ENCODE measurements at places on chromosomes 4 and X. TPM values are rescaled to one million over a fixed set of nuclear protein-coding genes. Genes with fewer than 3 reads are reported as not detected.

GRCh38 chr4:116058129-116058528 lies 944.7 kb upstream of the NDST4 start:
- H3K4me1 ChIP-seq = no peaks in the 10 kb centered on the region
- no peaks in the 10 kb centered on the region for H3K27me3 ChIP-seq
- no peak overlapping the region for H3K4me3 ChIP-seq

- no peaks in the 10 kb centered on the region for H3K36me3 ChIP-seq
- H3K4me3 ChIP-seq = no peak overlapping the region
Measured at GRCh38 chrX:115895678-115896329, 274.7 kb upstream of the AGTR2 start.

DIPK2B gene
- total RNA-seq = 5.7 TPM

DNA sequence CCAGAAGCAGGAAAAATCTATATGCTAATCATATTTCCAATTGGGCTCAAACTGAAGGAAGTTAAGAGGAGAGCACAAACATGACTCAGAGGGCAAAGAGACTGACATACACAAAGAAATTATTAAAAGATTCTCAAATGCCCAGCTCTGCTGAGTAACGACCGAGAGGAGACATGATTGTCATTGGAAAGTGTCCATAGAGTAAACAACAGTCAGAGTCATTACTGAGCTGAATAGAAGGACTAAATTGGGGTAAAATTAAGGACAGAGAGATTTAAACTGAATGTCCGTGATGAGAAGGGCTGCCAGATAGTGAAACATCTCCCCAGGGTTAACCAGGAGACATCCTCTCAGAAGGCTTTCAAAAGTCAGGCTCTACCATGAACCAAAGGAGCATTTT lies 111.2 kb upstream of the GALNT7 start:
- no peaks in the 10 kb centered on the region for H3K36me3 ChIP-seq
- no peak for DNase-seq
- H3K4me1 ChIP-seq = no peaks in the 10 kb centered on the region
- H3K27ac ChIP-seq = no peak overlapping the region
- no peaks in the 10 kb centered on the region for H3K27me3 ChIP-seq

PAGE4 gene
- total RNA-seq = not detected

RHOH gene
- total RNA-seq = 1.4 TPM

TLR10 gene
- 0.27 TPM for total RNA-seq

DNA sequence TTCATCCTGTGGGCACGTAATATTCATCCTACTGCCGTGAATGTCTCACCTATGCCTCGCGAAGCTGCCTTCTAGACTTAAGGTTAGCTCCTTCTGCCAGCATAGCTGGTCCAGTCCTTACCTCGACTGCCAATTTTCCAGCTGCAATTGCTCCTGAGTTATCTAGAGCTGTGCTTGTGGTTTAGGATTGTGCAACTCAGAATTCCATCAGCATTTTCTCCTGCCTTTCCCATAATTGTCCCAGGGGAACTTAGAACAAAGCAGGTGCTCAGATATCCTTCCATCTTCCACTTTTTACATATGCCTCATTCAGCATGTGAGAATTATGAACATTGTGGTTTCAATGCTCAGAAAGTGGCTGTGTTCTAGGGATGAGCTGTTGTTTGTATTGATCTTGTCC lies 131.4 kb upstream of the ADGRL3 start:
- H3K27me3 ChIP-seq = no peaks in the 10 kb centered on the region
- H3K4me1 ChIP-seq = no peaks in the 10 kb centered on the region
- H3K27ac ChIP-seq = no peak overlapping the region
- H3K36me3 ChIP-seq = no peaks in the 10 kb centered on the region

MTCP1 gene
- total RNA-seq = 3.1 TPM

DNA sequence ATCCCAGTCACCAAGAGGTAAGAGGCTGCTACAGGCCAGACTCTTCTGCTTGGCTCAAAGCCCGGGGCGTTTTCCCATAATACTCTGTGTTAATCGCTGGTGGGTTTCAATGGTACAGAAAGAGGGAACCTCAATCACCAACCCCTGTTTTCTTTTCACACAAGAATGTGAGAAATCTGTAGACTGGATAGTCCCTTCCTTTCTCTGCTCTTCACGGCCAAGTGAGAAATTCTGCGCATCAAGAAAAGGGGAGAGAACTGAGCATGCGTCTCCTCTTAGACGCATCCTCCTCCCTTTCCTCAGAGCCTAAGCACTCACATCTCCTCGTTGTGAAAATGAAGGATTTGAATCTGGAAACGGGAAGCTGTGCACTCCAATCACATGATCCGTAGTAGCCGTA lies 64.7 kb downstream of the CLNK start:
- H3K4me1 ChIP-seq = no peaks in the 10 kb centered on the region
- H3K27me3 ChIP-seq = no peaks in the 10 kb centered on the region
- H3K27ac ChIP-seq = no peak overlapping the region
- no peak for DNase-seq
- no peak overlapping the region for H3K4me3 ChIP-seq

IL15 gene
- total RNA-seq = 16.1 TPM

- H3K4me1 ChIP-seq = no peaks in the 10 kb centered on the region
- no peak overlapping the region for H3K4me3 ChIP-seq
Measured at GRCh38 chr4:114494246-114494803, 104.3 kb upstream of the UGT8 start.

GRCh38 chrX:134870419-134870818 lies 120.4 kb upstream of the SMIM10 start:
- no peaks in the 10 kb centered on the region for H3K36me3 ChIP-seq
- no peak overlapping the region for H3K4me3 ChIP-seq
- H3K27ac ChIP-seq = no peak overlapping the region
- H3K27me3 ChIP-seq = no peaks in the 10 kb centered on the region
- H3K4me1 ChIP-seq = no peaks in the 10 kb centered on the region

DNA sequence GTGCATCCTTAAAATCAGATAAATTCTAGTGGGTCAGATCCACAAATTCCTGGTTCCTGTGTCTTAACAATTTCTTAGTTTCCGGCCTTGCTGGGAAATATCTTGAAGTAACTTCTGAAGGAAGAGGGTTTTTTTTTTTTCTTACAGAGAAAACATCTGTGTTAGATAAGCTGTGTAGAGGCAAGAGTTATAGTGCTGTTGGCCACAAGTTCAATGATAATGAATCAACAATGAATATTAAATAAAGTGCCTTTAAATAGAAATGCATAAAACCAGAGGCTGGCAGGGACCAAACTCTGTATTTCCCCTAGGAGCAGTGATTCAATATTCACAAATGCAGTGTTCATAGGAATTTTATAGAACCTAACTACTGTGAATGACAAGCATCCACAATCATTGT lies 711.9 kb upstream of the ATOH1 start:
- DNase-seq = no peak
- no peaks in the 10 kb centered on the region for H3K36me3 ChIP-seq
- H3K4me3 ChIP-seq = no peak overlapping the region
- no peaks in the 10 kb centered on the region for H3K4me1 ChIP-seq

TLR3 gene
- 3.0 TPM for total RNA-seq

DNA sequence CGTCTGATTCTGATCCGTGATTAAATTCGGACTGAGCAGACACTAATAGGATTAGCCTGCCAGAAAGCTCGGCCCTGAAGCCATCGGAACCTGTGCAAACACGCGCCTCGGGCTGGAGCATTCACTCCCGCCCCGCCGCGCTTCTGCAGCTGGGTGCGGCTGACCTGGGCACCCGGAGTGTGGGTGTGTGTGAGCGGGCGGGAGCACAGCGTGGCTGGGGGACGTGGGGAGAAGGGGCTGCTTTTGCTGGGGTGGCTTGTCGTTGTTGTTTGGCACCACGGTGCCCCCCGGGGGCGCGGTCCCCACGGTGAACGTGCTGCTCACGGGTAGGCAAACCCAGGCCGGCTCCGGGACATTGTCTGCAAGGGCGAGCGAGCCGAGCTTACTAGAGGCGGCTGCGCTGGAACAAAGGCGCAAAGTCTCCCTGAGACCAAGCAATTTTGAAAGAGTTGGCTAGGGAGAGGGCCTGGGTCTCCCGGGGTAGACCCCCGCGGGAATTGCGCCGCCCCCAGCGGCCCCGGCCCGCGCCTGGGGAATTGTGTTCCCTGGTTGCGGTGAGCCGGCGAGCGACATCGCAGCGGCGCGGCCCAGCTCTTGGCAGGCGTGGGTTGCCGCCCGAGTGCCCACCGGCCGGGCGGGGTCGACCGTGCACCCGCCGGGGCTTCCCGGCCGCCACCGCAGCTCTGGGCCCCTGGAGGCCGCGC lies 1.4 kb downstream of the MAMLD1 start:
- peaks cover 15% of the 10 kb centered on the region for H3K4me1 ChIP-seq
- no peak for DNase-seq
- H3K4me3 ChIP-seq = peak overlapping the region; percentile 58
- H3K36me3 ChIP-seq = no peaks in the 10 kb centered on the region
- H3K27me3 ChIP-seq = no peaks in the 10 kb centered on the region

- no peaks in the 10 kb centered on the region for H3K4me1 ChIP-seq
- DNase-seq = no peak
- no peaks in the 10 kb centered on the region for H3K36me3 ChIP-seq
- no peak overlapping the region for H3K4me3 ChIP-seq
- no peak overlapping the region for H3K27ac ChIP-seq
Measured at GRCh38 chr4:47661741-47662140, 176.1 kb downstream of the CORIN start.

KIF4A gene
- total RNA-seq = 0.36 TPM

GRCh38 chrX:118577041-118577440 lies 81.4 kb downstream of the DOCK11 start:
- H3K4me3 ChIP-seq = no peak overlapping the region
- DNase-seq = peak; percentile 74
- H3K4me1 ChIP-seq = no peaks in the 10 kb centered on the region
- H3K36me3 ChIP-seq = no peaks in the 10 kb centered on the region

DNA sequence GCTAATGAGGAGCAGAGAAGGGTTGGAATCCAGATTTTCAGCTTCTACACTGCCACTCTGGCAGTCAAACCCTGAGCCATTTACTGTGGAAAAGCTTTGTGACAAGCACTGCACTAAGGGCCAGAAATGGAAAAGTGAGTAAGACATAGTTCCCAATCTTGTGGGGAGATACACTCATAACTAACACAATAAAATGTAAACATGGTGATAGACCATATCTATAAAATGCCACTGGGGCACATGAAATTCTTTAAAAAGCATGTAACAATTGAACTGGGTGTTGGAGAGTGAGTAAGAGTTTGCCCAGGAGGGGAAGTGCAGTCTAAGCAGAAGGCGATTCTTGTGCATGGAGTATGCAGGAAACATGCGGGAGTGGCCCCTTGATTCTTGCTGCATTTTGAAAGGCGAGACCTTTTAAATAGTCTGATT lies 32.0 kb upstream of the ANXA5 start:
- no peak overlapping the region for H3K27ac ChIP-seq
- no peak for DNase-seq
- H3K4me3 ChIP-seq = no peak overlapping the region
- no peaks in the 10 kb centered on the region for H3K36me3 ChIP-seq
- H3K4me1 ChIP-seq = no peaks in the 10 kb centered on the region

IQCM gene
- not detected for total RNA-seq

ETFDH gene
- 30.8 TPM for total RNA-seq

DNA sequence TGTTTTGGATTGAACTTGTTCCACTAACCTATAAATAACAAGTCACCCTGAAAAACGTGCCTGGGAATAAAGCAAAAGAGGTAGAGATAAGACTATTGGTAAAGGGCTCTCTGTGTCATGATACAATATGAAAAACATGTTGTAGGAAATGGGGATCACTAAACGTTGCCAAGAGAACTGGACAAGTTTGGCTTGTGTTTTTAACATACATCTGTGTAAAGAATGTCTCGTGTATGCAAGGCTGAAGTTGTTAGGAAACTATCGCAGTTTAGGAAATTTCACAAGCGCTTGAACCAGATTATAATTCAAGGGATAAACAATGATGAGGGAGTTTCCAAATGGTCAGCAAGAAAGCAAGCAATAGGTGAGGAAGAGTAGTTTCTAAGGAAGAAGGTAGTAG lies 655.8 kb downstream of the PCDH7 start:
- no peak overlapping the region for H3K27ac ChIP-seq
- H3K27me3 ChIP-seq = no peaks in the 10 kb centered on the region
- DNase-seq = no peak
- no peaks in the 10 kb centered on the region for H3K4me1 ChIP-seq
- H3K36me3 ChIP-seq = no peaks in the 10 kb centered on the region

DMRTC1 gene
- total RNA-seq = 0.55 TPM

- no peak for DNase-seq
- H3K4me3 ChIP-seq = no peak overlapping the region
- no peaks in the 10 kb centered on the region for H3K27me3 ChIP-seq
- no peak overlapping the region for H3K27ac ChIP-seq
- H3K36me3 ChIP-seq = no peaks in the 10 kb centered on the region
- no peaks in the 10 kb centered on the region for H3K4me1 ChIP-seq
Measured at GRCh38 chr4:110059556-110060191, 138.7 kb downstream of the ELOVL6 start.

DNA sequence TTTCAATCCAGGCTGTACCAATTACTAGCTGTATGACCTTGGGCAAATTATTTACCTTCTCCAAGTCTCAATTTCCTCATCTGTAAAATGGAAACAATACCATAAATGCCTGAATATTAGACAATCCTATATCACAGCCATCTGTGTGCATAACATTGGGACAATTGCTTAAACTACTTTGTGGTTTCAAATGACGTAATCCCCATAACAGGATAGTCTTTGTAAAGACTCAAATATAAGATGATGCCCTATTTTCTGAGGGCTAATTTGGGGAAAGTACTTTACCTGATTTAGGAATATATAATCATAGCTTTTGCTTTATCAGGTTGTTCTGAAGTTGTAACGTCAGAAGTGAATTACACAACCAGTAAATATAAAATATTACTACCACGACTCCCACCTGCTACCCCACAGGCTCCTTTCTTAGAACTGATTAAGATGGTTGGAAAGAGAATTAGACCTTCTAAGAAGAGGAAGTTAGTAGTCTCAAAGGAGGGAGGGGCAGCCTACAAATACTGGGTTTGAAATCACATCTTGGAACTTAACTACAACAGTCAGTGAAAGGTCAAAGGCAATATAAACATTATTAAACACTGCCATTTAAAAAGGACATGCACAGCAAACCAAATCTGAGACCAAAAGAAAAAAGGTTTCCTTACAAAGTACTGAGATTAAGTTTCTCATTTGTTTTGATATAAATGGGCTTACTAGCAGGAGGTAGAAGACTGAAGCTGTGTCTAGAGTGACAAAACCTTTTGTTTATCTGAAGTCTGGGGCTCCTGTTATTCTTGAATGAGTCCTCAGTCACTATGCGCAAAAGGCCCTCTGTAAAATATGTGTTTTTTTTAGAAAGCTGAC lies 215.0 kb downstream of the SCFD2 start:
- no peak overlapping the region for H3K4me3 ChIP-seq
- H3K4me1 ChIP-seq = peaks cover 5% of the 10 kb centered on the region
- DNase-seq = no peak
- no peaks in the 10 kb centered on the region for H3K27me3 ChIP-seq
- no peaks in the 10 kb centered on the region for H3K36me3 ChIP-seq
- H3K27ac ChIP-seq = no peak overlapping the region

- H3K27ac ChIP-seq = peak overlapping the region; percentile 27
- no peaks in the 10 kb centered on the region for H3K27me3 ChIP-seq
- no peaks in the 10 kb centered on the region for H3K36me3 ChIP-seq
- no peak overlapping the region for H3K4me3 ChIP-seq
- DNase-seq = no peak
Measured at GRCh38 chrX:17299206-17299605, 75.8 kb upstream of the NHS start.
